ENCODE measurements at places on chromosomes 2 and 18. TPM values are rescaled to one million over a fixed set of nuclear protein-coding genes. Genes with fewer than 3 reads are reported as not detected.

The SCYGR4 gene
- total RNA-seq = not detected

The PRKAG3 gene
- not detected for total RNA-seq

The C2orf92 gene
- total RNA-seq = 4.6 TPM

The FLACC1 gene
- total RNA-seq = 1.8 TPM

The CXCR1 gene
- not detected for total RNA-seq

The CD8B2 gene
- 3.6 TPM for total RNA-seq

The EXOC6B gene
- 9.4 TPM for total RNA-seq

The GTF2A1L gene
- not detected for total RNA-seq

DNA sequence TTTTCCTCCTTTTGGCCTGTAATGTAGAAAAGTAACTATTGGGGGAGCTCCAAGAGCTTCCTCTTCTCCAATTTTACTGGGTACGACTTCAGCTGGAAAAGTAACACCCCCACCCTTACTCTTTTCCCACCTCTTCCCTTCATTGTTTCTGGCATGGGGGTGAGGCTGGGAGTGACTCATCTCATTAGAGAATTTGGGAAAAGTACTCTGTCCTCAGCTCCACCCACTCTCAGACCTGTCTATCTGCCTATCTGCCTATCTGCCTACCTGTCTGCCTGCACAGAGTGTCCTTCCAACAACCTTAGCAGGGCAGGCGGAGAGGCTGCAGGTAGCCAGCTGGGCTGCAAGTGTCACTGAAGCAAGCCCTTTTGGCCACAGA, 93.6 kb downstream of the EPHA4 start:
- no peak overlapping the region for H3K27ac ChIP-seq
- H3K36me3 ChIP-seq = no peaks in the 10 kb centered on the region
- H3K4me1 ChIP-seq = no peaks in the 10 kb centered on the region
- DNase-seq = no peak
- H3K4me3 ChIP-seq = no peak overlapping the region
- H3K27me3 ChIP-seq = no peaks in the 10 kb centered on the region

- no peaks in the 10 kb centered on the region for H3K27me3 ChIP-seq
- H3K4me3 ChIP-seq = no peak overlapping the region
- no peak for DNase-seq
- H3K36me3 ChIP-seq = no peaks in the 10 kb centered on the region
- H3K27ac ChIP-seq = no peak overlapping the region
- H3K4me1 ChIP-seq = no peaks in the 10 kb centered on the region
These were observed 76.6 kb downstream of the RDH14 start for GRCh38 chr2:18483896-18484295.

DNA sequence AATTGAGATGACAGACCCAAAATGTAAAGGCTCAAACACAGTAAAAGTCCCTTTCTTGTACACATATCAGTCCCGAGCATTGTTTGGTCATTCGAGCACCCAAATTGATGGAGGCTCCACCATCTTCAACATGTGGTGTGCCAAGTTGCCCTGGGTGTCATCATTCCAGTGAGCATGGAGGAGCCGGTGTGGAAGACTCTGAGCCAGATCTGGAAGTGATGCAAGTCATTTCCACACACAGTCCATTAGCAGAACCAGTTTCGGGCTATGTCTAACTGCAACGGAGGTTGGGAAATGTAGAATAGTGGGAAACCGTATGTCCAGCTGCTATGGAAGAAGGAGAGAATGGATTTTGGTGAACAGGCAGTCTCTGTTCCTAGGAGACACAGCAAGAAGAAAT, 40.9 kb upstream of the BZW1 start:
- H3K4me1 ChIP-seq = no peaks in the 10 kb centered on the region
- no peak overlapping the region for H3K27ac ChIP-seq
- DNase-seq = no peak
- no peaks in the 10 kb centered on the region for H3K27me3 ChIP-seq
- no peak overlapping the region for H3K4me3 ChIP-seq

DNA sequence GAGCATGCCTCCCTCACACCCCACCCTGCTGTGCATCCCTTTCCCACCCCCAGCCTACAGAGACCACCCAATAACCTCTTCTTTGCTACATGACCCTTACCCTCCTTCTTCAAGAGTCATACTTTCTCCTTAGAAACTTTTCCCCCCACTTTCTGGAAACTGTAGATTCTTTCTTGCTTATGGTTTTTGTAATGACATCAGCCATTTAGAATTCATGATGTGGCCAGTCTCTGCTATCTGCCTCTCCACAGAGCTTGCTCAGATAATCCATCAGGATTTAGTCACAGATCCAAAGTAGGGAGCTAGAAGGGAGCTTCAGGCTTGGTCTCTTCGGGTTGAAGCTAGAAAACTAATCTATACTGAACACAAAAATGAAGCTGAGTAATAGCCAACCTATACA, 36.5 kb downstream of the GALM start:
- no peak for DNase-seq
- no peak overlapping the region for H3K4me3 ChIP-seq
- peaks cover 32% of the 10 kb centered on the region for H3K4me1 ChIP-seq
- H3K27me3 ChIP-seq = no peaks in the 10 kb centered on the region
- H3K36me3 ChIP-seq = no peaks in the 10 kb centered on the region

DNA sequence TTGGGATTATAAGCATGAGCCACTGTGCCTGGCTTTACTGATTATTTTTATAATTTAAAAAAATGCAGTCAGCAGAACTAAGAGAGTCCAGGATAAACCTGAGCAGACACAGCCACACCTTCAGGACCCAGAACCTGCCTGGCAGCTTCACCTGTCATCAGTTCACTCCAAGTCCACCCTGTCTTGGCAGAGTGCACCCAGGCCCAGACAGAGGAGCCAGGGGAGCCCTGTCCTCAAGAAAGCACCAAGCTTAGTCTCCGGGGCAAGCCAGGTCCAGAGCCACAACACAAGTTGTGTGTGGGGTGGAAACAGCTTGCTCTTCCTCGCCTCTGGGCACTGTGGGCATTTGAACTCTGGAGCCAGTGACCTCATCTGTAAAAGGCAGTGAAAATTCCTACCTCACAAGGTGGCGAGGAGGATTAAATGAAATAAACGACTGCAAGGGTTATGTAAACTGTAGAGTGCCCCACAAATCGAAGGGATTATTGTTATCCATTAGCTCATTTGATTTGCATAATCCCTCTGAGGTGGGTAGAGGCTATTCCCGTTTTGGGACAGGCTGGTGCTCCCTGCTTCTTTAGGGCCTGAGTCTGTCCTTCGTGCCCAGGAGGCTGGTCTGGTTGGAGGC, 24.7 kb downstream of the MYCN start:
- H3K27me3 ChIP-seq = no peaks in the 10 kb centered on the region
- no peak overlapping the region for H3K27ac ChIP-seq
- H3K36me3 ChIP-seq = no peaks in the 10 kb centered on the region
- peaks cover 18% of the 10 kb centered on the region for H3K4me1 ChIP-seq
- H3K4me3 ChIP-seq = no peak overlapping the region
- DNase-seq = no peak

- no peak for DNase-seq
- peak overlapping the region; percentile 95 for H3K27ac ChIP-seq
- H3K4me1 ChIP-seq = peaks cover 19% of the 10 kb centered on the region
- no peaks in the 10 kb centered on the region for H3K27me3 ChIP-seq
- H3K36me3 ChIP-seq = no peaks in the 10 kb centered on the region
- peak overlapping the region; percentile 96 for H3K4me3 ChIP-seq
These were observed 922 bp downstream of the HS1BP3 start for GRCh38 chr2:20649976-20650375.

GRCh38 chr2:75320898-75321598, 121.7 kb upstream of the TACR1 start:
- no peaks in the 10 kb centered on the region for H3K36me3 ChIP-seq
- H3K4me3 ChIP-seq = no peak overlapping the region
- H3K27ac ChIP-seq = no peak overlapping the region
- H3K27me3 ChIP-seq = no peaks in the 10 kb centered on the region
- DNase-seq = no peak

DNA sequence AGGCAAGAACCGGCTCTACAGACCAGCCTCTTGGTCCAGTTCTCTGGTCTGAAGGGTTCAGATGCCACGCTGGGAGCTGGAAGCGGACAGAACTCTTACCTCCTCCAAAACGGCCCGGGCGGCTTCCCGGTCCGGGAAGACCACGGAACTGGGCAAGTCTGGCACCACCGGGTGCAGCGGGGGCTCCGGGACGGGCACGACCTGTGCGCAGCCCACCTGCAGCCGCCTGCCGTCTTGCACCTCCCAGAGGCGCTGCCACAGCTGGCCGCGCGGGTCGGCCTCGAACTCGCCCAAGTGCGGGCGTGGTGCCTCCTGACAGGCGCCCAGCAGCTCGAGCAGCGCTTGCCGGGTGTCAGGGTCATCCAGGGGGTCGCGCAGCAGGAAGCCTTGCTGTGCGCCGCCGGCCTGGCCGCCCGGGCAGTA, 773 bp downstream of the CMPK2 start:
- peak; percentile 3 for DNase-seq
- H3K36me3 ChIP-seq = peaks cover 9% of the 10 kb centered on the region
- peak overlapping the region; percentile 69 for H3K27ac ChIP-seq
- no peaks in the 10 kb centered on the region for H3K27me3 ChIP-seq
- peak overlapping the region; percentile 82 for H3K4me3 ChIP-seq

DNA sequence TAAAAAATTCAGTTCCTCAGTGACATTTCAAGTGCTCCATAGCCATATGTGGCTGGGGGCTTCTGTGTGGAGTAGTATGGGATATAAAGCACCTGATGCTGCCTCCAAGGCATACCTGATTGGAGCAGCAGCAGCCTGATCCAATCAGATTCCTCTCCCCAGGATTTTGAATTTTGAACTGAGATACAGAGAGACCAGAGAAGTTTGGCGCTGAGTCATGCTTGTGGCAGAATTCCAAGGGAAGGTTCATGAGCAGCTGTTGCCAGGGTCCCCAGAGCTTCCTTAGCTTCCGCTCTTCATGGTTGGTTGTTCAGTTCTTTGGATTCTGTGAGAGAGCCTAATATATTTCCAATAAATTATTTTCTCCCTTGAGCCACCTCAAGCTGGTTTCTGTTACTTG, 29.0 kb upstream of the CFAP36 start:
- H3K27me3 ChIP-seq = no peaks in the 10 kb centered on the region
- no peak overlapping the region for H3K27ac ChIP-seq
- no peaks in the 10 kb centered on the region for H3K4me1 ChIP-seq
- DNase-seq = no peak
- no peak overlapping the region for H3K4me3 ChIP-seq

GRCh38 chr2:72036595-72036994, 111.1 kb downstream of the CYP26B1 start:
- no peak for DNase-seq
- H3K27ac ChIP-seq = no peak overlapping the region
- H3K36me3 ChIP-seq = no peaks in the 10 kb centered on the region
- H3K27me3 ChIP-seq = no peaks in the 10 kb centered on the region
- no peaks in the 10 kb centered on the region for H3K4me1 ChIP-seq

DNA sequence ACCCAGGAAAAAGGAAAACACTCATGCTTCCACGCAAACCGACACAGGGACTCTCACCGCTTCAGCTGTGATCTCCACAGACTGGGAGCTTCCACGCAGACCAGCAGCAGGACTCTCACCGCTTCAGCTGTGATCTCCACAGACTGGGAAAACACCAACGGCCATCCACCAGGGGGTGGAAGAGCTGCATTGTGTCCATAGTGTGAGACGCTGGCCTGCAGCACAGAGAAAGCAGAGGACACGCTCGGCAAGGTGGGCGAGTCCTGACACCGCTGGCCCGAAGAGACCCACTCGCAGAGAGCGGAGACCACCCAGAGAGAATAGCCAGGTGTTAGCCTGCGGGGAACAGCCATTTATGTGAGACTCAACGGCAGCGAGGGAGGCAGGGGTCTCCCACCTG, 42.5 kb upstream of the NFATC1 start:
- no peak overlapping the region for H3K4me3 ChIP-seq
- DNase-seq = no peak
- no peaks in the 10 kb centered on the region for H3K36me3 ChIP-seq
- H3K4me1 ChIP-seq = no peaks in the 10 kb centered on the region

GRCh38 chr2:158154596-158154995, 52.9 kb downstream of the UPP2 start:
- no peaks in the 10 kb centered on the region for H3K36me3 ChIP-seq
- no peak for DNase-seq
- H3K27ac ChIP-seq = no peak overlapping the region
- H3K27me3 ChIP-seq = no peaks in the 10 kb centered on the region
- H3K4me3 ChIP-seq = no peak overlapping the region

GRCh38 chr18:2515908-2516625, 55.2 kb downstream of the METTL4 start:
- H3K27ac ChIP-seq = no peak overlapping the region
- H3K27me3 ChIP-seq = no peaks in the 10 kb centered on the region
- peaks cover 10% of the 10 kb centered on the region for H3K4me1 ChIP-seq
- DNase-seq = no peak
- no peaks in the 10 kb centered on the region for H3K36me3 ChIP-seq
- H3K4me3 ChIP-seq = no peak overlapping the region

GRCh38 chr2:204143216-204144014, 206.9 kb downstream of the ICOS start:
- no peaks in the 10 kb centered on the region for H3K27me3 ChIP-seq
- no peak overlapping the region for H3K27ac ChIP-seq
- H3K4me1 ChIP-seq = no peaks in the 10 kb centered on the region
- H3K36me3 ChIP-seq = no peaks in the 10 kb centered on the region

DNA sequence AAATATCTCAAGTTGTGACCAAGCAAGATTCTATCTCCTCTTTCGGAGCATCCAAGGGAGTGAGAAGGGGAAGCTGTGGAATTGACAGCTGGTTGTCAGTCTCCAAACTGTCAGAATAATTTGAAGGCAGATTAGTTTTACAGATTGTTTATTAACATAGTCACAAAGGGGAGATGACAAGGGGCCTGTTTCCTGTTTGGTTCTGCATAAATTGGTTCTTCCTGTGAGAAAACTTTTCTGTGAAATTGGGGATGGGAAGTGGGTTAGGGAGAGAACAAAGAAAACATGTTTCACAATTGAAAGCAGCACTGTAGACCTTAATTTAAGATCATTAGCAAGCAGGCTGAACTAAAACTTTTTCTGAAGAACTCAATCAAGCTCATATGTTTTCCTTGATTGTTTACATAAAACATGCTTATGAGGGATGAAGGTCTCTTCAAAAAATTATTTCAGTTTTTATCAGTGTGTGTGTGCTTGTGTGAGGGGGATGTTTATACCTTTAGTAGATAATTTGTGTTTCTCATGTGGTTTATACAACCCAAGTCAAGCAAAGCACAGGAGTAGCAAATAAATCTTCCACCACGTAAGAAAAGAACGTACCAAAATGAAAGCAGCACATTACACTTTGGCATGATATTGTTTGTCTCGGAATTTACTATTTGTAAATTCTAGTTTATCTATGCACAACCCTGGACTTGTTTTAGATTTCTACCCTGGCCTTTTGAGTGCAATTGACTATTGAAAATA, 604.9 kb upstream of the CDH2 start:
- H3K4me3 ChIP-seq = no peak overlapping the region
- no peaks in the 10 kb centered on the region for H3K36me3 ChIP-seq
- no peaks in the 10 kb centered on the region for H3K27me3 ChIP-seq
- no peaks in the 10 kb centered on the region for H3K4me1 ChIP-seq
- DNase-seq = no peak
- no peak overlapping the region for H3K27ac ChIP-seq

GRCh38 chr2:73284296-73285158, at the start of gene FBXO41:
FBXO41 (minus strand) TSS chr2:73284478; CDS start chr2:73269630, 14,848 bp downstream.
- H3K27me3 ChIP-seq = no peaks in the 10 kb centered on the region
- peaks cover 18% of the 10 kb centered on the region for H3K4me1 ChIP-seq
- H3K4me3 ChIP-seq = peak within 1 kb of the TSS; percentile 70
- H3K36me3 ChIP-seq = no peaks in the 10 kb centered on the region
- DNase-seq = peak; percentile 76

- no peak overlapping the region for H3K27ac ChIP-seq
- no peaks in the 10 kb centered on the region for H3K36me3 ChIP-seq
- no peak for DNase-seq
- no peaks in the 10 kb centered on the region for H3K4me1 ChIP-seq
These were observed 251.3 kb downstream of the EIPR1 start for GRCh38 chr2:3126171-3126910.

GRCh38 chr18:74446631-74447403, 10.3 kb downstream of the DIPK1C start:
- no peaks in the 10 kb centered on the region for H3K36me3 ChIP-seq
- no peaks in the 10 kb centered on the region for H3K4me1 ChIP-seq
- no peak for DNase-seq
- H3K27ac ChIP-seq = no peak overlapping the region
- H3K27me3 ChIP-seq = peaks cover 3% of the 10 kb centered on the region
